ENCODE measurements at places on chromosomes 12 and 14. TPM values are rescaled to one million over a fixed set of nuclear protein-coding genes. Genes with fewer than 3 reads are reported as not detected.

TMEM179 gene
- total RNA-seq: 12.1 TPM

CHST11 gene
- 10.2 TPM for total RNA-seq

BICDL1 gene
- total RNA-seq: 2.5 TPM

DEPDC4 gene
- 8.3 TPM for total RNA-seq

TAS2R42 gene
- total RNA-seq: not detected

SPTB gene
- total RNA-seq: 0.09 TPM

OASL gene
- total RNA-seq: not detected

MFAP5 gene
- not detected for total RNA-seq

M6PR gene
- 124 TPM for total RNA-seq

KRT5 gene
- not detected for total RNA-seq

DACT1 gene
- total RNA-seq: 3.4 TPM

LTBP2 gene
- 0.84 TPM for total RNA-seq

ANKRD33 gene
- total RNA-seq: 0.39 TPM

SIX4 gene
- 28.8 TPM for total RNA-seq

TAS2R31 gene
- 13.2 TPM for total RNA-seq

ABCC9 gene
- total RNA-seq: not detected

GPATCH2L gene
- total RNA-seq: 93.0 TPM

KRT6B gene
- not detected for total RNA-seq

PELI2 gene
- total RNA-seq: 27.2 TPM

SLC24A4 gene
- 0.15 TPM for total RNA-seq

KCNJ8 gene
- not detected for total RNA-seq

Measured in neural progenitor cell (in vitro differentiated cells).